HFF-Myc (cell line): ENCODE measurements at places on chromosomes 13 and 19.

- DNase-seq, result peak; percentile 61
Measured at GRCh38 chr19:43780706-43781525, at the start of gene KCNN4. Gene KCNN4 (minus strand): TSS chr19:43780973. CDS start chr19:43780861, 112 bp downstream.

DNA sequence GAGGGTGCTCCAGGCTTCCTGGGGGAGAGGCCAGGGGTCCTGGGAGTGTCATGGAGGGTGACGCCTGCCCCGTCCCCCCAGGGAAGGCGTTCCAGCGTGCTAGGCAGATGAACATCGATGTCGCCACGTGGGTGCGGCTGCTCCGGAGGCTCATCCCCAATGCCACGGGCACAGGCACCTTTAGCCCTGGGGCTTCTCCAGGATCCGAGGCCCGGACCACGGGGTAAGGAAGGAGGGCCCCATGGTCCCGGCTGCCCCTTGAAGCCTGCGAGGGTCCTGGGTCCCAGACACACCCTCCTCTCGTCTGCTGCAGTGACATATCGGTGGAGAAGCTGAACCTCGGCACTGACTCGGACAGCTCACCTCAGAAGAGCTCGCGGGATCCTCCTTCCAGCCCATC, 11.4 kb downstream of the PTGER1 start:
- DNase-seq, result no peak

DNA sequence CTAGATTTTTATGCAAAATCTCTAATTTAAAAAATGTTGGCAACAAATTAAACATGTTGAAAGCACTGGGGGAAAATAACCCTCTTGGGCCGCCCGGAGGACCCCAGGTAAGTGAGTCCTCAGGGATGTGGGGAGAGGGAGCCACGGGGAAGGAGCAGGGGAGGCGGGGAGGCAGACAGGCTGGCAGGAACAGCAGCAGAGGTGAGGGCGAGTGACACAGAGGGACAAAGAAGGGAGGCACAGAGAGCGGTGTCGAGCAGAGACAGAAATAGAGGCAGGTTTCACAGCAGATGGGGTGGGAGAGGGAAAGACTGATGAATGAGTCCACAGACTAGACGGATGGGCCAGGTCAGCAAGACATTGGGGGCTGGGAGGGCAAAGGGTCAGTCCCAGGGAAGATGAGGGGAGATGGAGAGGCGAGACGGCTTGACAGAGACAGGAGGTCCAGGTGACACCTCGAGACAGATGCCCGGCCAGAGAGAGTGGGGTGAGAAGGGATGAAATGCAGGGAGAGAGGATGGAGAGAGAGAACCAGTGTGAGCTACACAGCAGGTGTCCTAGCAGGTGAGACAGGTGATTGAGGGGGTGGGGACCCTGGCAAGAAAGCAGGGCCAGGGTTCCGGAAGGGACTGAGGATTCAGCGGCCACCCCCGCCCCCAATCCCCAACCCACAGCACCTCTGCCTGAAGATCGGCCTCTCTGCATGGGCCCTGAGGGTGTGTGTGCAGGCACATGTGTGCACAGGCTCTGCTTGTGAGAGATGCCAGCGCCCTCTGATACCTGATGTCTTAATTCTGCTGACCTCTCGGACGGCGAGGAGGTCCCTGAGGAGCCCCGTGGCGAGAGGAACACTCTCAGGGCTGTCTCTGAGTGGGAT, 3.8 kb downstream of the LRRC4B start:
- no peak for DNase-seq

- no peak for DNase-seq
Measured at GRCh38 chr19:29378543-29379080, 147.2 kb upstream of the VSTM2B start.

- no peak for DNase-seq
Measured at GRCh38 chr19:9456018-9456689, 20.8 kb upstream of the ZNF266 start.

DNA sequence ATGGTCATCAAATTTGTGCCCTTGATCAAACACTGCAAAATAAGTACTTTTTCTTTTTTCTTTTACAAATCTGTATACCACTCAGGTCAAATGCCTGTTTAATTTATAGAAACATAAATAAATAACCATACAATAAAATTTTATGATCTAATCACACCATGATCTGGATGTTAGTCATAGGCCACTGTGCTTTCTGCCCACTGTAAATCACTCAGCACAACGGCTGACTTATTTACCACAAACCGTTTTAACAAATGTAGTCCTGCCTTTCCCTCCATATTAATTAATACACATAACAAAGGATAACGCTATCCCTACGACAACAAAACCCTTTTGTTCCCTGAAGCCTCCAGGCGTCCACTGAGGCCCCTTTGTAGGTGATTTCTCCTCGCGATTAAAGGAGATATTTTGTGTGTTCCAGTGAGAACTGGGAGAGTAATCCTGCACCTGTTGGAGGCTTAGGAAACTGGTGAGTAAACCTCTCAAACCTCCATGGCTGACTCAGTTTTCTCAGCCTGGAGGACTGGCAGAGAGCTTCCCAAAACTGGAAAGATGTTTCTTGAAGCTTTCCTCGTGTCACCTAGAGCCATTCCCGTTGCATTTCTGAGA, 477.1 kb upstream of the SGCG start:
- no peak for DNase-seq

DNA sequence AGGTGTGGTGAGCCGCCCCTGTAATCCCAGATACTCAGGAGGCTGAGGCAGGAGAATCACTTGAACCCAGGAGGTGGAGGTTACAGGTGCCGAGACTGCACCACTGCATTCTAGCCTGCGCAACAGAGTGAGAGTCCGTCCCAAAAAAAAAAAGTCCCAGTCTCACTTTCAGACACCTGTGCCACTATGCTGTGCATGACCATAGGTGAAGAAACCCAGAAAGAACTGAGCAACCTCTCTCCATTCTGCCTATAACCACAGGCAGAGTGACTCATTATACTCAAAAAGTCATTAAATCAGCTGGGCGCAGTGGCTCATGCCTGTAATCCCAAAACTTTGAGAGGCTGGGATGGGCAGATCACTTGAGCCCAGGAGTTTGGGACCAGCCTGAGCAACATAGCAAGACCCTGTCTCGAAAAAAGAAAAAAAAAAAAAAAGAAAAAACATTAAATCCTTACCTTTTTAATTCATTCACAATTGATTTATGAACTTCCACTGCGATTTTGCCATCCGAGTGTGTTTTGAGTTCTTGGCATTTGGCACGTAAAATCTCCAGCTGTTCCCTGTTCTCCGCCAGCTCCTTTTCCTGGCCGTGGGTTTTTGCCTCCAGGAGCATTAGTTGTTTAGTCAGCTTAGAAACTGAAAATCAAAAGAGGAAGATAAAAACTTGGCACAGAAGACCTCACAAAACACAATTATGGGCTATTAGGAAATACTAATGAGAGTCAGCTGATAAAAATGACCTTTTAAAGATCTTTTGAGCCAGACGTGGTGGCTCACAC, 45.5 kb upstream of the SLC7A9 start:
- DNase-seq, result no peak

DNA sequence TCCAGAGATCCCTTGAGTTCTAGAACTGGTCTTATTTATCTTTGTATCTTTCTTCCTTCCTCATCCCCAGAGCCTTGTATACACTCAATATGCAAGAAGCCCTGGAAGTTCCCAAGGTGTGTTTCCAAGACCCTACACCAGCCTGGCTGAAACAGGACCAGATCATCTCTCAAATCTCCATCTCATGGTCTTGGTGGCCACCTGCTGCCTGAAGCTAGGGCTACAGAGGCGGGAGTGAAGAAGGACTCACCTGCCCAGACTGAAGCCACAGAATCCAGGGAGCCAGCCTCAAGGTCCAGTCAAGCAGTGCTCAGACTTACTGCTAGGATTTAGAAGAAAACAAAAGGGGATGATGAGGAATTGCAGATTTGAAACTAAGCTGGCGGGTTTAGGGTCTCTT, 6.1 kb upstream of the CYSLTR2 start:
- DNase-seq, result no peak

GRCh38 chr13:84430446-84430845, 548.2 kb upstream of the SLITRK1 start:
- no peak for DNase-seq

GRCh38 chr19:7982103-7982502, 23.3 kb downstream of the ELAVL1 start:
- no peak for DNase-seq

- no peak for DNase-seq
Measured at GRCh38 chr19:41327576-41328156, 17.7 kb downstream of the CCDC97 start.

DNA sequence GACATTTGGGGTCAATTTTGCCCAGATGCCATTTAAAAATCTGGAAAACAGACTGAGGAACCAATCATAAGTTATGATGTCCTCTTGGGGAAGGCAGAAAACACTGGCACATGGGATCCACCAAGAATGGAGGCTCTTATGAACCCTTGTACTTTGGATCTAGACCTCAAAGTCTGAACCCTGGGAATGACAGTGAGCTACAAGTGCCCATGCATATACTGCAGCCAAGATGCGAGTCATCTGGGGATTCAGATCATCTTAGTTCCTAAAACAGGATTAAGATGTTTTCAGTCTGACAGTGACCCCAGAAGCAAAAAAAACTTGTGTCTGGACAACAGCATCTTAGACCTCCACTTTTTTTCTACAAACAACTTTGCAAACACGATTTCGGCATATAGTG, 100.2 kb upstream of the SIAH3 start:
- no peak for DNase-seq

- DNase-seq, result peak; percentile 54
Measured at GRCh38 chr13:48500652-48501197, 32.2 kb downstream of the RCBTB2 start.

GRCh38 chr19:55390461-55390880, 4.7 kb downstream of the RPL28 start:
- DNase-seq, result no peak

DNA sequence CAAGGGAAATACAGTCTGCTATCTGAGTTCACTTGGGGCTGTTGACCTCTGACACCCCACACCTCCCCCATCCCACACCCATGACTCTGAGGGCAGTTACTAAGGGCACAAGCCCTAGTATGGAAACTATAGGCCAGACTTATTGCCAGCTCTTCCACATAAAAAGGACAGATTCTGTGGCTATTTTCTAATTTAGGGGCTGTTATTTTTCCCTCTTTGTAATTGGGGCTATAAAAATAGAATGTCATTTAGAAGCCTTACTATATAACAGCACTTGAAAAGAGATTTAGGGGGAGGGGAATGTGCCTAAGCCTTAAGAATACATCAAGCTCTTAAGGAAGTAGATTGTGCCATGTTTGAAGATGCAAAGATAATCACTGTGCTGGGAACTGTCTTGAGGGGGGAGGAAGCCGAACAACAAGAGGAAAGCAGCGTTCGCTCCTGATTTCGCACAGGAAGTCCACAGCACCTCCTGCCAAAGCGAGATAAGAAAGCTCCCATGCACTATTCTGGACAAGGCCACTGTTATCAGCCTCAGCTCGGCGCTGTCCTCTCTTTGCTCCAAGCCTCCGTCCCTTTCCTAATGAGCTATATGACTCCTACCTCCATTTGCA, 86.6 kb downstream of the FLT1 start:
- no peak for DNase-seq

DNA sequence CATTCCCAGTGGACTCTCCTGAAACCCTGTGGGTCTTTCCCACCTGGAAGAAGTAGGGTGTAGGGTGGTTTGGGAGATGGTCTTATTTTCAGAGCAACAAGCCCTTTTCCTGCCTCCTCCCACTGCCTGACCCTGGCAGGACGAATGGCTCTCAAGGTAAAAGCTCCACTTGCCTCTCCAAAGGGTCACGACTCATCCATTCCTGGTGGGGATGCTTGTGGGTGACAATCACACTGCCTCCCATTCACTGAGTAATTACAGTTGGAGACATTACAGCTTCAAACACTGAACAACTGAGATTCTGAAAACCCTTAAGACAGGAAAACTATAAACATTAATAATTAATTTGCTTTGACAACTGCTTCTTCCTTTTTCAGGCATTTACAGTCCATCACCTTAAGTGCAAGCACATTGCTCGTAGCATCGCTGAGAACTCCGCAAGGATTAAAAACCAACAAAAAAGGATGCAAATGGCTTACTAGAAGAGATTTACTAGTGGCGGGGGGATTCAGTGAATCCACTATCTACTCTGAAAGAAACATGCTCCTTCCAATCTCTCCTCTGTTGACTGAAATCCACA, 199.6 kb upstream of the IRS2 start:
- DNase-seq, result no peak

DNA sequence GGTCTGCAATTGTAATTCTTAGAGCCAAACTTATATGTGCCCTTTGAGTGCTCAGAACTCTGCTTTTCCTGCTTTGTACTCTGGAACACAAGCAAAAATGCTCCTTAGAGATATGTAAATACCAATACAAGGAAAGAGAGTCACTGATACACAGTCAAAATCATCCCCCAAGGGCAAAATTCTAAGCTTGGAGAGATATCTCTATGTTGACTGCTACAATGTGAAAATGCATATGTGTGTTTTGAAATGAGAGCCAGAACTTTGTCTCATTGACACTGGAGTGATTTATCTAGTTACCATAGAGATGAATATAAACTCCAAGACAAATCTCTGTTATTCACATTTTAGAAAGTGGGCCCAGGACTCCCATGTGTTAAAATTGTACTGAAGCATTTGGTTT, 494.8 kb upstream of the SLITRK1 start:
- no peak for DNase-seq

DNA sequence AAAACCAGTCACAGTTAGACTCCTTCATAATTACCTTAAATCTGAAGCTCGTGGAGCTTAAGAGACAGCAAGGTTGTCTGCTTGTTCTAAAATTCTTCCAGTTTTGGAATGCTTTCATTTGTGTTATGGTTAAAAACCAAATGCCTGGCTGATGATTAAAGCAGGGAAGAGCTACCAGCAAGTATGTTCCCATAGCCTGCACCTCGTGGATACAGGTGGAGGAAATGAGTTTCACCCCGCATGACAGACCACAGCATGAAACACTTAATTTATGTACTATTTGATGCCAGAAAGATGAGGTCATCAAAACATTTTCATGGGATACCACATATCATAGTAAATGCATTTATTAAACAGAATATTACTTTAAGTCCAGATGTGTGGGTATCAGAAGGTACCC, 416 bp upstream of the DOCK9 start:
- peak; percentile 69 for DNase-seq

DNA sequence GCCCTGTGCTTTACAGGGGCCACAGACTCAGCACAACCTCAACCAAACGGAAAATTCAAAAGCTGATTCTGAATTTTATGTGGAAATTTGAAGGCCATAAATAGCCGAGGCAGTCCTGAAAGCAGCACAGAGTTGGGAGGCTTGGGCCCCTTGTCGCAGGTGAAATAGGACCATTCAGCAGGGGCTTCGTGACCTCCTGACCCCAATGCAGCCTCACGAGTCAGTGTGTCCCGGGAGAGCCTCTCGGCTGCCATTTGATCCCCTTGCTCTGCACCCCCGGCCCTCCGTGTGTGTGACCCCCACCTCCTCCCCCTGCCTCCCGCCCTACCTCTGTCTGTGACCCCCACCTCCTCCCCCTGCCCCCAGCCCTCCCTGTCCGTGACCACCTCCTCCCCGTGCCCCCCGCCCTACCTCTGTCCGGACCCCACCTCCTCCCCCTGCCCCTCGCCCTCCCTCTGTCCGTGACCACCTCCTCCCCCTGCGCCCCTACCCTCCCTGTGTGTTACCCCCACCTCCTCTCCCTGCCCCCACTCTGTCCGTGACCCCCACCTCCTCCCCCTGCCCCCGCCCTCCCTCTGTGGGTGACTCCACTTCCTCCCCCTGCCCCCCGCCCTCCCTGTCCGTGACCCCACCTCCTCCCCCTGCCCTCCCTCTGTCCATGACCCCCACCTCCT, 41.7 kb upstream of the TFDP1 start:
- no peak for DNase-seq

- no peak for DNase-seq
Measured at GRCh38 chr19:14149509-14149994, 13.2 kb upstream of the ASF1B start.
